ENCODE measurements at places on chromosomes 1 and 21.

DNA sequence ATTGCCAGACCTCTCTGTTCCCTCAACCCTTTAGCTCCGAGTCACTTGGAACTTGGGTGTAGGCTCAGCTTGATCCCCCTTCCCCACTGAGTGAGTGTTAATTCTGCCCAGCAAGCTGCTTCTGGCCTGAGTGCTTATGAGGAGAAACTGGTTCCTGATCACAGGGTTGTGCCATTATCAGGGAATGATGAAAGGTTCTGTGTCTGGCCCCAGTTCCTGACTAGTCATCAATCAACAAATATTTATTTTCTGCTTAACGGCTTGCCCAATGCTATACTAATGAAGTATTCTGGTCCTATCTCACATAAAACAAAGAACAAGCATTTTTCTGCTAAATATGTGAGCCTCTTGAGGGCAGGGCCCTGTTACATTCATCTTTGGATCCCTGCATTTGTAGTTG lies 20.8 kb downstream of the CC2D1B start:
- DNase-seq = no peak

DNA sequence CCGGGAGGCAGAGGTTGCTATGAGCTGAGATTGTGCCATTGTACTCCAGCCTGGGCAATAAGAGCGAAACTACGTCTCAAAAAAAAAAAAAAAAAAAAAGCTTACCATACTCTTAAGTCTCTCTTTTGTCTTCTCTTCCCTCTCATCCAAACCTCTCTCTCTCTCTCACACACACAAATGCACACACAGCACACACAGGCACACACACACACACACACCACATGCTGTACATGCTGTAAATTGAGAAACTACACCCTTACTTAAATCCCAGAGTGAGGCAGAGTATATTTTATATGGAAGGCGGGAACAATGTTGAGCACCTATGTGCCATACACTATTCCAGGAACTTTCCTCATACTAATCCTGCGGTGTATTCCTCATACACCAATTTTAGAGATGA lies 6.5 kb downstream of the MCOLN3 start:
- no peak for DNase-seq

GRCh38 chr1:73635021-73635420 lies 563.0 kb downstream of the LRRIQ3 start:
- no peak for DNase-seq

DNA sequence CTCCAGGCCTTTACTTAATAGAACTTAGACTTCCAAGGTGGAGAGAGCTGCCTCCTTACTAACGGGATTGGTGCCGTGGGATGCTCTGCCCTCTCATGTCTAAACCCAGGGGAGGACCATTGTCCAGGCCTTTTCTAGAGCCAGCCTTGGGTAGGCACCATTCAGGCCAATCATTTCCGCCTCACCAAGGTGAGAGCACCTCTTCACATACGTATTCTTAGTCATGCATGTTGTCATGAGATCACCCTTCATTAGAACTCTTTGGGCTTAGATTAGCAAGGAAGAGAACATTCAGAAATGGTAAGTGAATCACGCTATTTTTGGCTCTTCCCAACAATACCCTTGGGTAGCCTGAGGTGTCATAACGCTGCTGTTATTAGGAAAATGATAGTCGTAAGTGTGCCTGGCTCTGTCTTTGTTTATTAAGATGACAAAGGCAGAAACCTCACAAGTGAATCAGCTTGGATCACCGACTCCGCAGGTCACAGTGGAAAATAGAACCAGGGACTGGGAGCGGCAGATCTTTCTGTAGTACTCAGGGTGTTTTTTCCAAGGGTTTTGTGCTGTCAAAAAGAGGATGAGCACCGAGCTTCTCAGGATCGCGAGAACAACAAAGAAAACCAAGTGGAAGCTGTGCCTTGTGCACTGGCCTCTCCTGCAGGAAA lies 55.0 kb downstream of the HUNK start:
- no peak for DNase-seq

- no peak for DNase-seq
Measured at GRCh38 chr1:214247501-214248041, 33.4 kb upstream of the SMYD2 start.

DNA sequence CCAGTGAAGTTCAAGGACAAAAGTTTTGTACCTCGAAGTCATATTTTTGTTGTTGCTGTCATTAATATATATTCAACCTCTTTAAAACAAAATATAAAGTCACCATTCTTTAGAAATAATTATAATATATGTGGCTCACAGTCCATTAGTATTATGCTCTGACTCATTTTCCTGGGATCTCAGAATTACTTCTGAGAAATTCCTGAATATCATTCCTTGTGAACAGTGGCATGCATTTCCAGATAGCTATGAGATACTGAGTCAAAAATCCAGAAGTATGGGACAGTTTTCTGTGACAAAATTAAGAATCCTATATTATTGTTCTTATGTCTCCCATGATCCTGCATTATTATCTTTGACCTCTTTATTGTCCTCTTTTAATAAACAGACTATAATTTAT lies 13.8 kb upstream of the RGS21 start:
- DNase-seq = no peak

DNA sequence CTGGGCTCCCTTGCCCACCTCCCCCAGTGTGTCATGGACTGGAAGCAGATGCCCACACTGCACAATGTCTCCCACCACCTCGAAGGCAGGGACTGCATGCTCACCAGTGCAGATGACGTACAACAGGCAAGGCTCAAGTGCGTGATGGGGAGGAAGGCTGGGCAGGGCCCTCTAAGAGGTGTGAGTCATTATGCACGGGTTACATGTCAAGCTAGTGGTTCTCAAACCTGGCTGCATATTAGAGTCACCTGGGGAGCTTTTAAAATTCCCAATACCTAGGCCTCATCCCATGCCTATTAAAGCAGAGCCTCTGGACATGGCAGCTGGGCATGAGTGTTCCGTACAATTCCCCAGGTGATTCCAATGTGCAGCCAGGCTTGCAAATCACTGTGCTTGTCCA lies 137.9 kb upstream of the NGF start:
- DNase-seq = no peak
